CD4-positive, alpha-beta T cell treated with Interleukin-10 for 1 hour (primary cell): ENCODE measurements at places on chromosomes 16 and 17.
A peak's percentile ranks its signal among the peaks of the same experiment; 100 is the strongest.

DNA sequence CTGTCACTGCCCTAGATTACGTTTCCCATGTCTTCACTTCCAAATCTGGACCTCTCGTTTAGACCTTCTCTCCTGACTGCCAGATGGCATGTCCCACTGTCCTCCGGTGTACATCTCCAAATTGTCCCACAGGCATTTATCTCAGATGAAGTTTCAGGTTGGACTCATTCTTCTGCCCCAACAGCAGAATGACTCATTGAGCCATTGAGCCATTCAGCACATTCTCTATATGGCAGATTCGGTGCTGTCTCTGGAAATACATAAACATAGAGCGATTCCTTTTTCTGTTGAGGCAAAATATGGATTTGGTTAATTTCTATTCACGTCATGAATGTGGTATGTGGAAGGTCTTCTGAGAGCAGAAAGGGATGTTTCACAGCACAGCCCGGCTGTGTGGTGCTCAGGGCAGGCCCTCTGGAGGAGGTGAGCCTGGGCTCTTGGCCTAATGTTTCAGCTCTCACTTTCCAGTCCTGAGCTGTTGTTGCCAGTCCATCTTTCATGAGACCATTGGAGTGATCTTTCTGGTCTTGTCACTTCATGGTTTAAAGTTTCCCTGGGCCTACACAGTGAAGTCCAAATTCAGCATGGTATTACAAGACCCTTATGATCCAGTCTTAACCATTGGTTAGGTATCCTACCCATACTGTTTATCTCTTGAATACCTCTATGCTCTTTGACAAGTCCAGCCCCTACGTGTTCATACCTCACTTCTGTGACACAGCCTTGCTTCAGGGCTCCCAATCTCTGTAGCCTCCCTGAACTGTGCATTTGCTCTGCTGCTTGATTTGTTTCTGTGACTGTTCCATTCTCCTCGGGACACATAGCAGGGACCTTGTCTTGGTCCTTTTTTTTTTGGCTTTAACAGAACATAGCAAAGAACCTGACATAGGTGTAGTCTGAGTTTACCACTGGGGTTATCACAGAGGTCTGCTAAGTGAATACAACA, 15.9 kb downstream of the HAPSTR1 start:
- DNase-seq, result no peak

DNA sequence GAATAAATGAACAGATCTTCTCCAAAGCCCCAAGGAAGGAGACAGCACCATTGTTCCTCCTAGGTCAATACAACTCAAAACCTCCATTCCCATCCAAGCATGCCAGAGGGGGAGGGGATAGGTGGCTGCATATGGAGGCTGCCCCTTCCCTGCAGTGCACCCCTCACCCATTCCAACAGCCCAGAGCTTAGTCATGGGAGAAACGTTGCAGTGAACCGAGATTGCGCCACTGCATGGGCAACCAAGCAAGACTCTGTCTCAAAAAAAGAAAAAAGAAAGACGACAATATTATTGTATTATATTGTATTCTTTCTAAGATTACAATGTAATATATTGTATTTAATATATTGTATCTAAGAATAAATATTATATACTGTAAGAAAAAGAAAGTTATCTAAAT, 36.4 kb upstream of the CD300E start:
- DNase-seq, result no peak

GRCh38 chr17:28252436-28252835, 66.6 kb upstream of the TMEM97 start:
- DNase-seq, result no peak

DNA sequence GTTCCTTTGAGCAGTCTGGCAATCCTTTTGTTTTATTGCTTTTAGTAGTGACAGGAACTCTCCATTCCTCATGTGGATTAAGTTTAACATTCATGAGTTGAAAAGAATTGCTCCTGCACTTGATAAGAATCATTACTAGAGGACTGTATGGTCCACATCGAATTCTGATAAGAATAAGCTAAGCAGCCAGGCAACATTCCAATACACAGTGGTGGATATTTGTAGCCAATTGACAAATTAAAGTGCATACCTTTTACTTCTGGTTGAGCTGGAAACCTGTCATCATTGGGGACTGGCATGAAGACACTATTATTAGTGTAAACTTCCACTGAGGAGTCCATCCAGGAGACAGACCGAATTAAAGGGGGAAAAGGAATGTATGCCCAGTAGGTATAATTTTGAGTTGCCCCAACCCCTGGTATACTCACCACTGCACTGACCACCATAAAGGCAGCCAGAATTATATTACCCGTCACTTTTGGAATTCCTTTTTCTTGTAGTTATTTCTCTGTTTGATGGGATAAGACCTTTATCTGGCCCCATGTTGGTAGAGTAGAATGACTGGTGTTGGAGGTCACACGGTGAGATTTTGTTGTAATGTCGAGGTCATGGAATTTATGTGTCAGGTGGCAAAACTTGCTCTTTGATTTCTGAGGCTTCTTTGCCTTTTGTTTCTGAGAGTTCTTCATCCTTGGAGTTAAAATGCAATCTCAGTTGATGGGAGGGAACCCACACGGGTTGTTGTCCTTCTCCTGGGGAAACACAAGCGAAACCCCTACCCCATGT, 72.1 kb upstream of the ARL4D start:
- DNase-seq, result no peak

- DNase-seq, result no peak
Observed at GRCh38 chr17:4003131-4003500, 38.9 kb upstream of the ATP2A3 start.

- DNase-seq, result no peak
Observed at GRCh38 chr16:53849994-53850393, 146.0 kb downstream of the FTO start.

DNA sequence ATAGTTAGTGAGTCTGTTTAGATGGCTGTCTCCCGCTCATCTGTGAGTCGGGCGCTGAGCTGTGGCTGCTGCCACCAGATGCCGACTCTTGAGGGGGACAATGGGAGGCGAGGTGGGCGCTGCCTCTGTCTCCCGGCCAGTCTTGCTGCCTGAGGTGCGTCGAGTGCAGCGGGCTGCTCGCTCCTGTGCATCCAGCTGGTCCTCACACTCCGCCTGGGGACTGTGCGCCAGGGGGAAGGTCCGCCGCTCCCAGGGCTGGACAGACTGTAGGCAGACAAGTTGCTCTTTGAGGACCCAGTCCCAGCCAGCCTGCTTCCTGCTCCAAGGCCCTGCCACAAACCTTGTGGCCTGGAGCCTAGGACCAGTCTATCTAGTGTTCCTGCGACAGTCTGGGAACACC, 32.4 kb downstream of the STH start:
- no peak for DNase-seq

GRCh38 chr16:64705443-64705842, 416.4 kb downstream of the CDH11 start:
- DNase-seq, result no peak

DNA sequence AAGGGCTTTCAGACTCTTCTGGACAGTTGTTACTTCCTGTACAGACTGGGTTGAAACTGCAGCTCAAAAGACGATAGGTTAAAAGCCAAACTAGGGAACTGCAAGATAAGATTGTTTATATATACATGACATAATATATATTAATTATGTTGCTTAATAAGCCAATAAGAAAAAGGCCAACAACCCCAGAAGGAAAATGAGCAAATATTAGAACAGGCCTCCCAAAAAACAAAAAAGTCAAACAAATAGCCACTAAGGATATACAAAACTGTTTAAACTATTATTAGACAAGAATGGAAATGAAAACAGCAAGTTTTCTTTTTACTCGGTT, 495 bp upstream of the CMTR2 start:
- no peak for DNase-seq

GRCh38 chr16:66942981-66943380, 7.7 kb downstream of the CES2 start:
- DNase-seq, result no peak

GRCh38 chr16:11165349-11165748, 90.7 kb downstream of the SOCS1 start:
- no peak for DNase-seq

GRCh38 chr16:46862555-46863447, 21.4 kb upstream of the GPT2 start:
- no peak for DNase-seq

DNA sequence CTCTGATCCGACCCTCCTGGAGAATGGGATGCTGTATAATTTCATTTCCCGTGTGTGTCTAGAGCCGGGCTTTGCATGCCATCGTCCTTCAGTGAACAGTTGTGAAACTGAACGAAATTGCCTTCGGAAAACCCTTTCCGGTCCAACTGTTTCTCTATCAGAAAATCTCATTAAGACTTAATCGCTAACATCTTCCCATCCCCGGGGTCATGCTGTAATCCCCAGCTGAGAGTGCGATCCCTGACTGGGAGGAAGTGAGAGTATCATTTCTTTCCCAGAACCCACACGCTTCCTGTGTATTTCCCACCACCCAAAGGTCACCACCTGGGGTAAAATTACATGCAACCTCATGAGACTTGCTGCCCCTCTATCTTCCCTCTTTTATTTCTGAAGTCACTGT, 75.6 kb upstream of the RBFOX1 start:
- DNase-seq, result no peak

DNA sequence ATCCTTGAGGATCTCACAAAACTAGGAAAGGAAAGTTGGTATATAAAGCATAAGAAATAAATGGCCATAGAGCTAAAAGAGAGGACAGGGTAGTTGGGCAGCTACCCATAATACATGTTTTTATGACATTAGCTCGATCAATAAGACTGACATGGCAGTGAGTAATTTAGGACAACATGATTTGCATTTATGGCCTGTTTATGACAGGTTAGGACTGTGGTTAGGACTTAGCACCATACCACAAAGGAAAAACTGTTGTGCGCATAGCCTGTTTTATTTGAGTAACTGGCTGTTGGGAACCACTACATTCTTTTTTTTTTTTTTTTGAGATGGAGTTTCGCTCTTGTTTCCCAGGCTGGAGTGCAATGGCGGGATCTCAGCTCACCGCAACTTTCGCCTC, 18.0 kb upstream of the TRIM37 start:
- DNase-seq, result no peak

- DNase-seq, result peak; percentile 81
Observed at GRCh38 chr17:66567234-66568170, 265.1 kb downstream of the PRKCA start.

- no peak for DNase-seq
Observed at GRCh38 chr16:62253966-62254365, 217.7 kb upstream of the CDH8 start.

DNA sequence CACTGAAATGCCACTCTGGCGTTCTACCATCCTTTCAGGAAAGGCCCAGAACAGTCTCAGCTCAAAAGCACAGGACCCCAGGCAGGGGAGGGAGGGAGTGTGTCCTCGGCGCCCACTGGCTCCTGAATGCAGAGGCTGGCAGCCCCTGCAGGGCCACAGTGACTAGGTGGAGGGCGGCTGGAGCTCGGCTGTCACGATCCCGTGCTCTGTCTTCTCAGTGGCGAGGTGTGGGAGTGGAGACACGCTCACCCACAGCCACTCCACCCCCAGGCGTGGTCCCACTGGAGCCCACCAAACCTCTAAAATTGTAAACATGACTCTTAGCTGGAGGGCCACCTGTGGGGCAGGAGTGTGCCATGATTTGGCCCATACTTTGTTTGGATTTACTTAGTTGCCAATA, 16.4 kb upstream of the FASN start:
- no peak for DNase-seq

GRCh38 chr16:70438585-70438968, 323 bp downstream of the ST3GAL2 start:
- DNase-seq, result no peak

- no peak for DNase-seq
Observed at GRCh38 chr17:9177212-9177611, 155.9 kb downstream of the NTN1 start.
